Progenitor cell of endocrine pancreas (in vitro differentiated cells): ENCODE measurements at places on chromosomes 3 and 15.

DNA sequence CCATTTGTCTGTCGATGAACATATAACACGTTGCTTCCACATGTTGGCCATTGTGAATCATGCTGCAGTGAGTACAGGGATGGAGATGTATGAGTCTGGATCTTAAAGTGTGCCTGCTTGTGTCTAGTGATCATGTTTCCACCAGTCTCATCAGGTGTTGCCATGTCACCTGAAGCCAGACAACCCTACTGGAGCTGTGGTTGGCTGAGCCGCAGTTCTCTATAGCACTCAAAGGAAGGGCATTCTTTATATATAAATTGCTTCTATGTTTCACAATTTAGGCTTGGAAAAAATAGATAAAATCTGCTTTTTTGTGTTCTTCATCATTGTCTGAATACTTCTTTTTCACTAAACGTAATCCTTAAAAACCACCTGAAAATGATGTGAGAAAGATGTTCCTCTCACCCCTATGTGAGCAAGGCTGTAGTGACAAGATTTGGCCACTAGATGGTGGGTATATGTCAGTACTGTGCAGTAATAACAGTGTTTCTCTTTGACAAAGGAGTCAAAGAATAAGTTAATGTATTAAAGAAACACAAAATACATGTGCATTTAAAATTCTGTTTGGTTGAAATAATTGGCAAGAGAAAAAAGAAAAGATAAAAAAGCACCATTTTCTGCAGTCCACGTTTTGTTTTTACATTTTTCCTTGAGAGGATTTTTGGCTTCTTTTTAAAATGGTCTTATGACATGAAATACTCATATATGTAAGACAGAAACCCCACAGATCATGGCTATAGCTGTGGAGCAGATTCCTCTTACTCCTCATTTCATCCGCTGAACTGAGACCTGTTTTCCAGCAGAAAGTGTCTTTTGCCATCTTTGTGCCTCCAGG, 394.5 kb upstream of the DPPA4 start:
- DNase-seq, result peak; percentile 20

GRCh38 chr15:43529587-43530345, 12.4 kb downstream of the MAP1A start:
- no peak for DNase-seq

DNA sequence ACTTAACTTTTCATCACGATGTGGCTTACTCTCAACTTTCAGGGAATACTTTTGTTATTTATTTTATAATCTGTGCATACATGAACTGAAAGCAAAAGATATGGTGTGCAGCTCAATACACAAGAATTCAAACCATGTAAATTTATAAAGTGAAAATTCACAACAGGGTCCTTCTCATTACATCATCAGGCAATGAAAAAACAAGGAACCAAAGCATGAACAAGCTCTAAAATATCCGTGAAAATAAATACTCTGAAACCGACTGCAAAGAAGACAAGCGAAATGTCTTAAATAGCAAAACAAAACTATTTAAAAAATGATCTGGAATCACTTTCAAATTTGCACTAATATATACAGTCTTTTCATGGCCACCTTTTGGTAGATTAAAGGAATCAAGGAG, 28.9 kb downstream of the GNB5 start:
- no peak for DNase-seq

DNA sequence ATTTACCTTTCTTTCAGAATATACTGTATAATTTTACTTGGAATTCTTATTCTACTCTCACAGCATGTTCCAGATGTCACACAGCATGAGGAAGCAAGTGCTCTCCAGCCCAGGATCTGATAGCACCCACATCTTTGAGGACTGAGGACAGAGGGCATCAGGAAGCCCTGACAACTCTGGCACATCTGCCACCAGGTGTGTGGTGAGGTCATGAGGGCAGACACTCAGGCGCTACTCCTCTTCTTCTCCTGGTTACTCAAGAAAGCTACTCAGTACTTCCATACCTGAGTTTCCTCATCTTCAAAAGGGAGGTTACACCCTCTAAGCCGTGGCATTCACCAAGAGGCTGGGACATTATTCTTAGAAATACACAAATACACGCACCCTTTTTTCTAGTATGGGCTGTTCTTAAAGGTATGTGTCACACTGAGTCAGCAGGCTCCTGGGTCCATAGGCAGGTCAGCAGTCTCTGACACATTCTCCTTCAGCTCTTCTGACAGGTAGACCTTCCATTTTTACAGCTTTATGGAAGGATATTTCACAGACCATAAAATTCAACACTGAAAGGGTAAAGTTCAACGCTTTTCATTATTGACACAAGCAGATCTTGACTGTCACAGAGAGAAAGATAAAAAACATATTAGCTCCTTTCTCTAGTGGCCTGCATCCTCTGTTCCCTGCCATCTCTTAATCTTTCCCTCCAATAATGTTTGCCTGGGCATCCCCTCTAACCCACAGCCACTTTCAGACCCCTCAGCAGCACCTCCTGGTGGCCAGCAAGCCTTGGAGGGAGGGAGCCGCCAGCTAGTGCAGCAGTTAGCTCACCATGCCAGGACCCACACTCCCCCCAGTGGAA, 103.2 kb upstream of the TJP1 start:
- peak; percentile 66 for DNase-seq

DNA sequence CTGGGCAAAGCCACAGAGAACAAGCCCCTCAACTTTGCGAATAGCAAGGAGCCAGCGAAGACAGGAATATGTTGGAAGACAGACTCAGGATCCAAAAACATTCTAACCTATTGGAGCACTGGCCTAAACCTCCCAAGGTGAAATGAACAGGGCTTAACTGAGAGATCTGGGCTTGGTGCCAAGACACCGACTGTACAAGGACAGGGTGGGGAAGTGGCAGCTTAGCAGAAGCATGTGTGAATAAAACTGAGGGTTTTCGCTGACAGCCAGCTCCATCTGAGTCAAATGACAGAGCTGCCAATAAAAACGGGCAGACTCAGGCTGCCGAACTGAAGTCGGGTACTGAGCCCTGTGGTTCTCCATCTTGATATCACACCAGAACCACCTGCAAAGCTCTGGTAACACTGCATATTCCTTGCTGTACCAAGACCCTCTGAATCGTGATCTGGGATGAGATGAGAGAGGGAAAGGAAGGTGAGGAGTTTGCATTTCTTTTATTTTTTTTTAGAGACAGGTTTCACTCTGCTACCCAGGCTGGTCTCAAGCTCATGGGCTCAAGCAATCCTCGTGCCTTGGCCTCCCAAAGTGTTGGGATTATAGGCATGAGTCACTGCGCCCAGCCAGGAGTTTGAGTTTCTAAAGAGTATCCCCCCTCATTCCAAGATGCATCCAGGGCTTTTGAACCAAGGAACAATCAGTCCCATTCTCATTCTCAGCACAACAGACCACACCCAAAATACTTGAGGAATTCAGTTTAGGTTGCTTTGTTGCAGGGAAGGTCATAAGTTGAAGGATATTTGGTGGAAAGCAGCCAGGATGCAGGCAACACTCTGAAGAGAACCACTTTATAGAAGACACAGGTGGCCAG, 6.0 kb upstream of the PLCB2 start:
- no peak for DNase-seq

- no peak for DNase-seq
Observed at GRCh38 chr3:60504827-60505457, 746.3 kb downstream of the FHIT start.

- DNase-seq, result no peak
Observed at GRCh38 chr3:46395766-46396530, 10.9 kb downstream of the CCR5AS start.

GRCh38 chr15:77107531-77108355, 36.8 kb upstream of the TSPAN3 start:
- DNase-seq, result peak; percentile 34

- no peak for DNase-seq
Observed at GRCh38 chr3:42052484-42053351, 38.4 kb upstream of the TRAK1 start.

- DNase-seq, result no peak
Observed at GRCh38 chr3:119637679-119638477, 22.5 kb downstream of the POPDC2 start.

DNA sequence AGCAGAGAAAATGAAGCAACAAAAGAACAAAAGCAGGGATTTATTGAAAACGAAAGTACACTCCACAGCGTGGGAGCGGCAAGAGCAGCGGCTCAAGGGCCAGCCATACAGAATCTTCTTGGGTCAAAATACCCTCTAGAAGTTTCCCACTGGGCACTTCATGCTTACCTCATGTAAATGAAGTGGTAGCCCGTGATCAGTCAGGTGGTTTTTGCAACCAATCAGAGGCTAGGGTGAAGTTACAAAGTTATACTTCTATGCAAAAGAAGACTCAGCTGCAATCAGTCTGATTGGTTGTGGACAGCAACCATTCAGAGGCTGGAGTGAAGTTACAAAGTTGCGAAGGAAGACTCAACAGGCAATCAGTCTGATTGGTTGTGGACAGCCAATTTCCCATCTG, 37.8 kb upstream of the TRH start:
- DNase-seq, result no peak

DNA sequence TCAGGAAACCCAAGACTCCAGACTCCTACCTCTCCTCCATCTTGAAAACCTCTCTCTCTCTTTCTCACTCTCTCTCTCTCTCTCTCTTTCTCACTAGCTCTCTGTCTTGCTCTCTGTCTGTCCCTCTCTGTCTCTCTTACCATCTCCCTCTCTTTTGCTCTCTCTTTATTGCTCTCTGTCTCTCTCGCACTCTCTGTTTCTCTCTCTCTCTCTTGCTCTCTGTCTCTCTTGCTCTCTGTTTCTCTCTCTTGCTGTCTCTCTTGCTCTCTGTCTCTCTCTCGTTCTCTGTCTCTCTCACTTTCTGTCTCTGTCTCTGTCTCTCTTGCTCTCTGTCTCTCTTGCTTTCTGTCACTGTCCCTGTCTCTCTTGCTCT, 75.0 kb upstream of the NR2E3 start:
- no peak for DNase-seq

GRCh38 chr3:99624496-99625236, 13.7 kb upstream of the COL8A1 start:
- DNase-seq, result no peak

DNA sequence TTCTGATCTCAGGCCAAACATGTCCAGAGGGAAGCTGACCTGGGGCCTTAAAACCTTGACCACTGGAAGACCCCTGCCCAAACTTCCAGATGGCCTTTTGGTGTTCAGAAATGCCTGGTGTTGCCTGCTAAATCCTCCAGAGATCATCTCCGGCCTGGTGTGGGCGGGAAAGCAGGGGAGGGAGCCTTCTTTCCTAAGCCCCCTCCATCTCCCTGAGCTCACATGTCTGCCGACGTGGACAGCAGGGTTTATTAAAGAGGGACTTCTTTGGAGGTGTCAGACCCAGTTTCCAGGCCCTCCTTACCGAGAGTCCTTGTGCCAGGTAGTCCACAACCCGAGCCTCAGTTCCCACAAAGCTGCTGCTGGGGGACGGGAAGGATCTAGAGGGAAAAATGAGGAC, 55.9 kb upstream of the SLC6A1 start:
- DNase-seq, result no peak

DNA sequence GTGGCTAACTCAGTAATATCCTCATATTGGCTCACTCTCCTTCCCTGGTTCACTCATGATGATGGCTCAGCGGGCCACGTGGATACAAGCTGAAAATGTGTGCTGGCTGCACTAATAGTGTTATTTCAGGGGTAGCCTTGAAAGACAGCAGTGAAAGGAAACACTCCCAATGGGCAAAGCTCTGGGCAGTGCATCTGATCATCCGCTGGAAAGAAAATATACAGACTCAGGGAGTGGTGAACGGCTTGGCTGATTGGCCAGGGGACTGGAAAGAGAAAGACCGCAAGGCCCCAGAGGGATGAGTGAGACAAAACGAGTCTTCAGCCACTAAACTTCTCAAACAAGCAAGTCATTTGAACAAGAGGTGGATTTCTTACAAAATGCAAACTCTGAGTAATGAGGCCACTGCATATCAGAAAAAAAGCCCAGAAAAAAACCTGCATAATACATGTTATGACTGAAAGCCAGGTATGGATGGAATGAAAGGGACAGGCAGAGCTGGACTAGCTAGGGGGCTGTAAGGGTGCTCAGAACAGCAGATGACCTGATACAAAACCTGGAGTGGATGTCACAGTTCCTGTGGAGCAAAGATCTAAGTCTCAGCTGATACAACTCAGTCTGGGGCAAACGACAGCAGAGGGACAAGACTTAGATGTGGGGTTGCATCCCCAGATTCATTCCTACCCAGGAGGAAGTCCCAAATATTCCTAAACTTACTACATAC, 33.3 kb downstream of the CMTM6 start:
- DNase-seq, result no peak

DNA sequence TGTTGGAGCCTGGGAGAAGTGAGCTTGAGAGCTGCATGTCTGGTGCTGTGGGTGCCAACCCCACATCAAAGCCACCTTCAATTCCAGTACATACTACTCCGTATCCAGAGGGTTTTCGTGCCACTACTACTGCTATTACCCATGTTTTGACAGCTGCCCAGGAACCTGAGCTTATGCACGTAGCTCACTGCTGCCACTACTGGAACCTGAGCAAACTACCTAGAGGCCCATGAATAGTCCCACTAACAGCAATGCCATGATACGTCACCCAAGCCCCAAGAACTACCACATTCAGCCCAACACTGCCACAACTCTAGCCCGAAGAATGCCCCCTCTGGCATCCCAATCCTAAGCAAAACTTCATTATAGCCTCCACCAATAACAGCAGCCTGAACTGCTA, 215.2 kb upstream of the BCHE start:
- no peak for DNase-seq

DNA sequence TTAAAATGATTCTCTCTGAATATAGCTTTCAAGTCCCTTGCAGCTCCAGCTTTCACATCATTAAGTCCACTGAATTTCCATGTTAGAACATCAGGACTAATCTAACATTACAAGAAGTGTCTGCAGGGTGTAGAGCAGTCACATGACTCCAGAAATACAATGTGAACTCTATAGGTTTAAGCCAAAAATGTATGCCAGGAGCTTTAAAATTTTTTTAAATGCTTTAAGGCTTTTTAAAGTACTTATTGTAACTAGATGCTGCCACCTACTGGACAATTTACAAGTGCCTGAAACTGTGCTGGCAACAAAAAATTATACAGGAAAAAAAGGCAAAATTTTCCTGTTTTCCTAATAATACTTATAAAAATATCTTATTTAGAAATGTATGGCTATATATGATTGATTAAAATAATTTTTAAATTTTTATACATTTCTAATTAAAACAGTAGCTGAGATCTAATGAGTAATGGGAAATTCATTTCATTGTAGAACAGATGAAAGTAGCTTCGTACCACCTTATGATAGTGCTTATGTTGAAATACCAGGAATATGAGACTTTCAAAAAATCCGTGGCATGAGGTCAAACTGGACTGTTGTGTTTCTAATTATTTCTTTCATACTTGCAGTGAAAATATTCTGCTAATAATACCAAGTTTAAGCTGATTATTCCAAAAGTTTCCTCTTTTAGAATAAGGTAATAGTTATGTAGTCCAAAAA, 25.7 kb downstream of the FSIP1 start:
- no peak for DNase-seq

- no peak for DNase-seq
Observed at GRCh38 chr3:135140591-135140990, 345.5 kb downstream of the EPHB1 start.

DNA sequence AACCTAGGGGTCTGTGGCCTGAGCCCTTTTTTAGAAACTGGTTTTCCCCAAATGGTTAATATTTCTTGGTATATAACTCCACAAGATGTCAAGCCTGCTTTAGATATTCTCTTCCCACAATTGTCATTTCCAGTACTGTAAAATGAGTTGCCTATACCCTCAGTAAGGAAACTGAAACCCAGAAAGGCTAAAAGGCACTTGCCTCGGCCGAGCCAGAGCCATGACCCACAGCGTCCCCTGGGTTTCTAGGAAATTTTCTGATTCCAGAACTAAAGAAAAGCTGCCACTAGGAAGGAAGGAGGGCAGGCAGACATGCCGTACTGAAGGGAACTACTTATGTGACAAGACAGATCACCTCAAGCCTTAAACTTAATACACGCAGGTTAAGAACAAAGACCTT, 59.1 kb downstream of the ATP8B4 start:
- no peak for DNase-seq
